Stimulated activated naive CD4-positive, alpha-beta T cell (primary cell): ENCODE measurements at places on chromosomes 7 and 10.

DNA sequence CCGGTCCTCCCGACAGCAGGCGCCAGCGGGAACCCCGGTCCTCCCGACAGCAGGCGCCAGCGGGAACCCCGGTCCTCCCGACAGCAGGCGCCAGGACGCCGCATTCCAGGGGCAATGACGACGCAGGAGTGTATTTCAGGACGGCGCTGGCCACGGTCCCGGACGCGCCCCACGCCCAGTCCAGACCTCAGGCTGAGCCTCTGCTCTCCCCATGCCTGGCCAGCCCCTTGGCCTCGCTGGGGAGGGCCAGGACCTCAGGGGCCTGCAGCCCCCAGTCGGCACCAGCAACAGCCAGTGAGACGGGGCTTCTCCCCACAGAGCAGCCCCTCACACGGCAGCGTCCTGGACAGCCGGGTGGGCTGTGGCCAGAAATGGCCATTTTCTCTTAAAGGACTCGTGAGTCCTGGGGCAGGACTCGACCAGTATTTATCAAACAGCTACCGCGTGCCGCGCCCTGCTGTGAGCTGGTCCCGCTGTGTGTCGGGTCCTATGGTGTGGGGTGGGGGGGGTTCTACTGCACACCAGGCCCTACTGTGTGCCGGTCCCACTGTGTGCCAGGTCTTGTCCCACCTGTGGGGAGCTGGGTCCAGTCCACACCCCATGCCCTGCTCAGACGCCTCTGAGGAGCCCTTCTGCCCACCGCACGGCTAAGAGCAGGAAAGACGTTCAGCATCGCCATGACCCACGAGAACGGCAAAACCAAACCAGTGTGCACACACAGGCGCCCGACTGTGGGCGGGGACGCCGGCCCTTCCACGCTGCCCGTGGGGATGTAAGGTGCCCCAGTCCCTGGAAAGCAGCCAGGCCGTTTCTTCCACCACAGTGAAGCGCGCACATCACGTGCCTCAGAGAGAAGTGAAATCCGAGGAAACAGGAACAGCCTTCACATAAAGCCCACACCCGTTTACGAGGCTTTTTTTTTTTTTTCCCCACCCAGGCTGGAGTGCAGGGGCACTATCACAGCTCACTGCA, 33.3 kb downstream of the GET4 start:
- no peak for DNase-seq

DNA sequence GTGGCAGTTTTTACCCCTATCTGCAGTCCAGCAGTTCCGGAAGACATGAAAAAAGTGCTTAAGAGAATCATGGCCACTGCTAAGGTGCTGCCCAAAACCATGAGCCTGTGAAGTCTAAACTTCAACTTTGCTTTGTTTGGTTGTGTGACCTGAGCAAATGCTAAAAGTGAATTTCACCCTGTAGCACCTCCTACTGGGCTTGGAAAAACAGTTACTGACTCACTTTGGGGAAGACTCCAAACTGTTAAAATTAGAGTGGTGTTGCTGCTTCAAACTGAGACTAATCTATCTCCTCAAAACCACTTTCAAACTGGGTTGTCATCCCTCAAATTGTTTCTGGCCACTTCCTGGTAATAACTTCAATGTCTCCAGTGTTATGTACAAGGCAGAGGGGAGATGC, 21.3 kb downstream of the MKX start:
- DNase-seq: no peak

DNA sequence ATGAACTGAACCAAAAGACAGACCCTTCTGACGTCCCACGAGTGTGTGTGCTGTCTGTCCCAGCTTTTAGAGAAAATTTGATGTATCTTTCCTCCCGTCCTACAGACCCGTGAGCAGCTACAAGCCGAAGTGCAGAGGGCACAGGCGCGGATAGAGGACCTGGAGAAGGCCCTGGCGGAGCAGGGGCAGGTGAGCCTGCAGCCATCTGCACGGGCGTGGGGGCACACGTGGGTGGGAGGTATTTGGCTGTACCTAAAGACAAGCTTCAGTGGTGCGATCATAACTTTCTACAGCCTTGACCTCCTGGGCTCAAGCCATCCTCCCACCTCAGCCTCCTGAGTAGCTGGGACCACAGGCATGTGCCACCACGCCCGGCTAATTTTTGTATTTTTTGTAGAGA, 41.7 kb upstream of the DPYSL4 start:
- DNase-seq: no peak

GRCh38 chr7:140719721-140720120, 23.2 kb downstream of the NDUFB2 start:
- no peak for DNase-seq

- no peak for DNase-seq
Measured at GRCh38 chr10:100636848-100637553, 101.3 kb downstream of the HIF1AN start.

DNA sequence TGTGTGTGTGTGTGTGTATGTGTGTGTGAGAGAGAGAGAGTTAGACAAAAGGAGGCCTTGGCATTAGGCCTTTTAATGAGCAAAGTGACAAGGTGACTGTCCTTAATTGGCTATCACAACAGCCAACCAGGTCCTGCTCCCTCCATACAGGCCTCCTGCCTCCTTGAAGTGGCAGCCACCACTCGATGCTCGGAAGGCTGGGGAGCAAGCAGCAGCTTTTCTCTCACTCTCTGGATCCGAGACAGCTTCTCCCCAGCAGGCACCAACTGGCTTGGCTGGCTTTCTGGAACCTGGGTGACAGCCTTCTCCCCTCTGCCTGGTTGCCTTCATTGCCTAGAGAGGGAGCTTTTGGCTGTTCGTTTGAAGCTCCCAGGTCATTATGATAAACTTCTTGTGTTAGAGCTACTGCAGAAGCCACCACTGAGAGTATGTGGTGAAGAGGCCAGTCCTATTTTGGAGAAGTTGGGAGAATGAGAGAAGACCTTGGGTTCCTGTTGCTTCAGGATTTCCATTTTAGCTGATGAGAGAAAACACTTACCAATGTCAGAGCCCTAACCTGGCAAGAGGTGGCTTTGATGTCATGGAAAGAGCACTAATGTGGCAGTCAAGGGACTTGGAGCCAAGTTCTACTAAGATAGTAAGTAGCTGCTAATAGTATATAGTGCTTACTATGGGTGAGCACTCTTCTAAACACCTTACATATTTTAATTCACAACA, 37.6 kb downstream of the RPS24 start:
- no peak for DNase-seq

GRCh38 chr7:24891311-24891735, 88.7 kb downstream of the OSBPL3 start:
- DNase-seq: no peak

- DNase-seq: no peak
Measured at GRCh38 chr10:33524966-33525365, 190.5 kb upstream of the NRP1 start.

DNA sequence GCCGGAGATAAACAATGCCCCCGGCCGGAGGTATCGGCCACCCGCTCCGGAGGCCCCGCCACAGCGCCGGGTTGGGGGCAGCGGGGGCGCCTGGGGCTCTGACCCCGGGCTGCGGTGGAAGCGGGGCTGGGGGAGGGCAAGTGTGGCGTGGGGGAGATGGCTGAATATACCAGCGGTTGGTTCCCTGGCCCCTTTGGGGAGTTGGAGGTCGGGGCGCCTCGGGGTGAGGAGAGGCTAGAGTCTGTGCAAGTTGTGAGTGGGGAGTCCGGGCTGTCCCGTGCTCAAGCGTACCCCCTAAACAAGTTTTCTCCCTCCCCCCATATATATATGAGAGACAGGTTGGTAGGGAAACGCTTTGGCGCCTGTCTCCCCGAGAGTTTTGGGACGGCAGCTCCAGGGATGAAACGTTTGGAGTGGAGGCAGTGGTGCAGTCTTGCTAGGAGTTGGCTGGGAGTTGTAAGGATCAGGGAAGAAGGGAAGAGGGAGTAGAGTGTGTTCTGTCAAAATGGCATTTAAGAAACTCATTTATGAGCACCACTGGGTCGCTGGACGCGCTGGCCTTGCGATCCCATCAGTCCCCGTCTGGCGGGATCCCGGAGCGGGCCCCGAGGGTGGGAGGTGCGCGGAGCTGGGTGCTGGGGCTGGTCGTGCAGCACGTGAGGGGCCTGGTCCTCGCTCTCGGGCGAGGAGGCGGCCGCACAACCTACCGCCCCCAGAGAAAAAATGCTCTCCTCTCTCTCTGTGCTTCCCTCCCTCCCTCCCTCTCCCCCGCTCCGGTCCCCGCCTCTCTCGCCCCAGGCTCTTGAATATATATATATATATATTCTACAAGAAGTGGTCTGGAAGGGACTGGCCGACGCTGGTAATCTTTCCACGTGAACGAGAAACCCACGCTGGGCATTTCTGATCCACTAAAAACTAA, 1.1 kb downstream of the TET1 start:
- no peak for DNase-seq

DNA sequence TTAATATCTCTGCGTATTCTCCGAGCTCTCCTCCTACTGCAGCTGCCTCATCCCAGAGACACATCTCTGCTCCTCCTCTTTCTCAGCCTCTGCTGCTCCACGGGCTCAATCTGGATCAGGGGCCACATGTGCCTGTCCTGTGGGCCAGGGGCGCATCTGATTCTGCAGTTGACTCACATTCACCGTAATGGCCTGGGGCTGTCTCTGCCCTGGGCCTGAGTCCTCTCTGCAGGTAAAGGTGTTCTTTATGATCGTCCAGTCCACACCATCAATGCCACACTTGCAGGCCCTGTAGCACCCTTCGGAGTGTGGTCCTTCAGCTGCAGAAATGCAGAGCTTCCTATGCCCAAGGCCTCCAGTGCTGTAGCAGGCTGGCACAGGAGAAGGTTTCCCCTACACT, 154.5 kb downstream of the OAT start:
- no peak for DNase-seq

GRCh38 chr7:131404226-131404911, 76.7 kb downstream of the MKLN1 start:
- DNase-seq: no peak

DNA sequence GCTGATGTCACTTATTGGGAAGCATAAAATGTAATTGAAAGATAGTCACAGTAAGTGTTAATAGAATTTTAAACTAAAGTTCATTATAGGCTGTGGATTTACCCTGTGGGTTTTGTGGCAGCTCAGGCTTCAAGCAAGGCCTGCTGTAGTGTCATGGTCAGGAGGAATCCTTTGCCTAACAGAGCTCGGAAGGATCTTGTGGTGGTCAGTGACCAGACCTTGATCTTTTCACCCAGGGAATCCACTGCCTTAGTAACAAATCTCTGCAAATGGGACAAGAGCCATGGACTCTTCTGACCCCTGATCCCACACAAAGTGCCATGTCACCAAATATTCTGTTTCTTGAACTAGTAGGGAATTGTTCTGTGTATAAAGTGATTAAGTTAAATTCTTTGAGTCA, 20.6 kb upstream of the HDAC9 start:
- no peak for DNase-seq

- no peak for DNase-seq
Measured at GRCh38 chr7:152050547-152050971, 25.1 kb downstream of the GALNT11 start.

- no peak for DNase-seq
Measured at GRCh38 chr7:115356139-115356746, 434.3 kb downstream of the MDFIC start.

- no peak for DNase-seq
Measured at GRCh38 chr7:88689821-88690220, 69.7 kb upstream of the ZNF804B start.

GRCh38 chr10:121597504-121598262, 561 bp downstream of the FGFR2 start:
- no peak for DNase-seq

GRCh38 chr10:80158598-80159127, 26.1 kb downstream of the PLAC9 start:
- no peak for DNase-seq

GRCh38 chr10:61391281-61391680, 61.9 kb downstream of the TMEM26 start:
- no peak for DNase-seq
